Activated T-helper 17 cell treated with anti-CD3 and anti-CD28 coated beads, Interleukin-2, amount 50 U/mL, for 72 hours (primary cell): ENCODE measurements at places on chromosomes 2 and 18. TPM values are rescaled to one million over a fixed set of nuclear protein-coding genes. Genes with fewer than 3 reads are reported as not detected.

The UGT1A5 gene
- total RNA-seq = not detected

GRCh38 chr2:191789796-191790195 is 57.1 kb downstream of the CAVIN2 start:
- H3K4me1 ChIP-seq = peaks cover 8% of the 10 kb centered on the region
- H3K27ac ChIP-seq = no peak overlapping the region

The ICOS gene
- total RNA-seq = 146 TPM

GRCh38 chr2:41337956-41338355 is 709.9 kb upstream of the PKDCC start:
- no peaks in the 10 kb centered on the region for H3K27me3 ChIP-seq
- ATAC-seq = no peak
- H3K36me3 ChIP-seq = no peaks in the 10 kb centered on the region
- H3K27ac ChIP-seq = no peak overlapping the region

The DIS3L2 gene
- total RNA-seq = 21.6 TPM

DNA sequence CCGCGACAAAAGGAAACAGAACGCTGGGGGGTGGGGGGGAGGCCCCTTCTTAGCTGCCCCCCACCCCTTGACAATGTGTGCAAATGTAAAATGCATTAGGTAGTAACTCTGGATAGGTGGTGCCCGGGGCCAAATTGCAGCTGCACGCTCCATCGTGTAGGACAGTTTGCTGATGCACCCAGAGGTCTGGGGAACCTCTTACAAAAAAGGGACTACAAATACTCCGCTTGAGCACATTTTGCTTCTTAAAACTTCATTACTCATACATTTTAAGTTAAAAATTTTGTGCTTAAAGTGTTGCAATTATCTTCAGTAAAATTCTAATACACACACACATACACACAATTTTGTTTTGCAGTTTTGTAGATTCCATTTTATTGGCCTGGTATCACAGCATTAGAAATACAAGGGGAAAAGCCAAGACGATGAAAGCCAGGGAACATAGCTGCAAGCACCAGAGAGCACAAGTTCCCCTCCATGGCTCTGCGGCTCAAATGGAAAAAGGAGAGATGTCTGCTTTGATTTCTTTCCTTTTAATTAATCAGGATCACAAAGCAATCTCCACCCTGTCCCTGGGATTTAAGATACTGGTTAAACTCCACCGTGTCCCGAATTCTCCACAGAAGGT is 582.1 kb downstream of the ZEB2 start:
- peak; percentile 18 for ATAC-seq
- H3K27me3 ChIP-seq = peaks cover 41% of the 10 kb centered on the region
- peaks cover 5% of the 10 kb centered on the region for H3K4me1 ChIP-seq
- no peak overlapping the region for H3K27ac ChIP-seq
- peak overlapping the region; percentile 70 for H3K4me3 ChIP-seq

The LYPD6B gene
- total RNA-seq = not detected

DNA sequence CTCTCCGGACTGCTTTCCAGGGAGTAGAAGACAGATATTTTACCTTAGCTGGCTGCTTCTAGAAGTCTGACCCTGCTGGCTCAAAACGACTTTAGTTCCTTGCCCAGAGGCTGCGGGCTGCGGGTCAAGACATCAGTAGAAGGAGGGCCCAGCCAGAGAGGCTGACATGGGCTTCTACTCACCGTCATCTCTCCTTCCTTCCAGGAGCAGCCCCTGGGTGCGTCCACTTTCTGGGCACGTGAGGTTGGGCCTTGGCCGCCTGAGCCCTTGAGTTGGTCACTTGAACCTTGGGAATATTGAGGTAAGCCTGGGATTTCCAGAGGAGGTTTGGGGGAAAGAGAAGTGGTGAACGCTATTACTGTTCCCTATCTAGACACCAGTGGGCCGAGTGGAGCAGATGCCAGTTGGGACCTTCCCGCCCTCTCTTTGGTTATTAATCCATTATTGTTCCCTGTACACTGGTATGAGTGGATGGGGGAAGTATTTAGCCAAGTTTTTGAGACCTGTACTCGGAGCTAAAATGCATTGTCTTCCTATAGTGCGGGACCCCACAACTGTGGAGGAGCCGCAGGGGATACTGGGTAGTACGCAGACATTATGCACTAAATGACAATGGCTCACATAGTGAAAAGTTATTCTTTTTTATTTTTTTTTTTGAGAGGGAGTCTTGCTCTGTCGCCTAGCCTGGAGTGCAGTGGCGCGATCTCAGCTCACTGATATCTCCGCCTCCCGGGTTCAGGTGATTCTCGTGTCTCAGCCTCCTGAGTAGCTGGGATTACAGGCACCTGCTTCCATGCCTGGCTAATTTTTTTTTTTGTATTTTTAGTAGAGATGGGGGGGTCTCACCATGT is 26.3 kb upstream of the CASP8 start:
- peak; percentile 30 for ATAC-seq
- H3K27ac ChIP-seq = peak overlapping the region; percentile 87
- H3K4me1 ChIP-seq = peaks cover 21% of the 10 kb centered on the region
- H3K36me3 ChIP-seq = peaks cover 57% of the 10 kb centered on the region

The MDH1B gene
- 1.1 TPM for total RNA-seq

GRCh38 chr2:125652280-125652679 is 1003.7 kb upstream of the GYPC start:
- H3K4me3 ChIP-seq = no peak overlapping the region
- no peaks in the 10 kb centered on the region for H3K36me3 ChIP-seq
- ATAC-seq = no peak
- H3K27ac ChIP-seq = no peak overlapping the region
- H3K27me3 ChIP-seq = no peaks in the 10 kb centered on the region

DNA sequence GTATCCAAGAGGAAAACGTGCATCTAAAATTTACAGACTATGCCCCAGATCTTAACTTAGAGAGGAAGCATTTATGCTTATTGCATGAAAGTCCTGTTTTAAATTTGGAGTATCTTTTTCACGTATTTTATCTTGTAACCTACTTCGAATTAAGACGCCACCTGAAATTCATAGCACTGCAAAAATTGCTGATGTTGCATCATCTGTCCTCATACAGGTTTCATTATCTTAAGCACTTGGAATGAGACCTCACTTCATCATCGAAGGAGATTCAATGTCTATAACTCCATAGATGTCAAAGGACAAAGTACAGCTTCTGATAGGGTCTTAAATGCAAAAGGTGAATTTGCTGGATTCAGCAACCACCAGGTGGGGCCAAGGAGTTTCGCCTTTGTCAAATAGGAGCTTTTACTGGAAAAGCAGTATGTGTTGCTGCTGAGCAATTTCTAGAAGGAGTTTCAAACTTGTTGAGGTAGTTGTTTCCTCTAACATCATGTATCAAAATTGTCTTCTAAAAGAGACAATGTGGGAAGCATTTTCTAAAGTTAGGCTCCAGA is 106.4 kb upstream of the CCDC85A start:
- no peak for ATAC-seq
- no peaks in the 10 kb centered on the region for H3K27me3 ChIP-seq
- no peak overlapping the region for H3K4me3 ChIP-seq

GRCh38 chr18:75052475-75052874 is 156.5 kb downstream of the PTGR3 start:
- no peaks in the 10 kb centered on the region for H3K27me3 ChIP-seq
- H3K27ac ChIP-seq = no peak overlapping the region
- no peak overlapping the region for H3K4me3 ChIP-seq

The LYPD6 gene
- not detected for total RNA-seq

DNA sequence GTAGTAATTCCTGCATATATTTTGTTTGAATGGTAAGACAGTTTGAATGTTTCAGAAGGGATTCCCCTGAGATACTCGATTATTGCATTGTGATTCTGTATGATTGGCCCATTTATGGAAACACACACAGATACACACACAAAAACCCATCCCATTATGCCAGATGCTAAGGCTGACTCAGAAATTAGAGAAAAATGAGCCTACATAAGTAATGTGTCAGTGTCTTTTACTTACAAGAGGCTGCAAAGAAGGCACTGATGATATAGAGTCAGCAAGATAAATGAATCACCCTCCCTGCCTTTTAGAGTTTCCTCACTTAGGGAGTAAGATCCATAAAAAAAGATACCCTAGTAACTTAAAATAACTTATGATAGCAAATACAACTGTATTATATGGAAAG is 1481.1 kb upstream of the ACVR2A start:
- no peaks in the 10 kb centered on the region for H3K4me1 ChIP-seq
- no peak overlapping the region for H3K27ac ChIP-seq
- no peak overlapping the region for H3K4me3 ChIP-seq
- no peaks in the 10 kb centered on the region for H3K36me3 ChIP-seq

- no peak overlapping the region for H3K4me3 ChIP-seq
- no peaks in the 10 kb centered on the region for H3K36me3 ChIP-seq
- no peaks in the 10 kb centered on the region for H3K27me3 ChIP-seq
- no peak for ATAC-seq
Observed at GRCh38 chr2:180184506-180184905, 177.4 kb upstream of the CWC22 start.

- H3K27ac ChIP-seq = no peak overlapping the region
- H3K4me3 ChIP-seq = peak overlapping the region; percentile 100
- no peaks in the 10 kb centered on the region for H3K27me3 ChIP-seq
- no peak for ATAC-seq
- H3K36me3 ChIP-seq = peaks cover 72% of the 10 kb centered on the region
Observed at GRCh38 chr2:170932166-170932565, 3.1 kb downstream of the GORASP2 start.

DNA sequence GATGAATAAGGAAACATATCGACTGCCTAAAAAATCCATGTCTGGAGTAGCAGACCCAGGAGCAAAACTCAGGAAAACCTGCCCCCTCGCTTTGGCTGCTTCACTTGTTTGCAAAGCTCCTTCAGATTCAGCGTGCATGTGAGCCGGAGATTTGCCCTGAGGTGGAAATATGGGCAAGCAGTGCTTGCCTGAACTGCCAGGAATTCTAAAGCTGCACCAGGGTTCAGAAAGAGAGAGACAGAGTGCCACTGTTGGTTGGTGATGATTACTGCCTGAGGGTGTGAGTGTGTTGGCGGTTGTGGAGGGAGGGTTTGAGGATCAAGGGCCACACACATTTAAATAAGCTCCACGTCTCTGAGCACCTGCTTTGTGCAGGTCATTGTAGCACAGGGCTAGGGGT is 139.6 kb upstream of the RGPD4 start:
- ATAC-seq = no peak
- no peak overlapping the region for H3K4me3 ChIP-seq
- no peaks in the 10 kb centered on the region for H3K36me3 ChIP-seq
- no peaks in the 10 kb centered on the region for H3K4me1 ChIP-seq

DNA sequence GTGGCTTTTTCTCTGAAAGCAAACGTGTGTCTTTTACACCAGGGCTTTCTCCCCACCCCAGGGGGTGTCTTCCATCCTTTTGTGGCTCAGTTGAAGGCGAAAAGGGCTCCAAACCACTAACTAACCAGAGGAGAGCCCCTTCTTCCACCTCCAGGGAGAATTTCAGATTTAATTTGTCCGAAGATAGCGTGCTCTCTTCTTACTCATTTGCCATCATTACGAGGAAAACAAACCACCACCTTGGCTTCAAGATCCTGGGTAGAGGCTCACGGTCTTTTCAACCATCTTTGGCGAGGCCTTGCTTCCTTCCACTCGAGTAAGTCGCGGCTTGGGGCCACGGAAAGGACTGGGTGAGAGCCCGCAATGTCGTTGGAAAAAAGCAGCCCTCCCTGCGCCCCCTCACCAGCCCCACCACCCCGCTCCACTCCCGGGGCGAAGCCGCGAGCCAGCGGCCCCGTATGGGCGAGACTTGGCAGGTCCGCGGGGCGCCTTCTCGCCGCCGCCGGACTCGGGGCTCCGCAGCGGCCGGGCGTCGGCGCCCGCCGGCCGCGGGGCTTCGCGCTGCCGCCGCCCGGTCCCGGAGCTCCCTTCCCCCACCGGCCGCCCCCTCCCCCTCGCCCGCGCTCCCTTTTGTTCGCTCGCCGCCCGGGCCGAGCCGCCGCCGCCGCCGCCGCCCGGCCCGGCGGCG is 1.7 kb upstream of the ZNF532 start:
- peaks cover 43% of the 10 kb centered on the region for H3K27me3 ChIP-seq
- no peaks in the 10 kb centered on the region for H3K4me1 ChIP-seq
- H3K36me3 ChIP-seq = peaks cover 10% of the 10 kb centered on the region
- peak overlapping the region; percentile 81 for H3K27ac ChIP-seq

DNA sequence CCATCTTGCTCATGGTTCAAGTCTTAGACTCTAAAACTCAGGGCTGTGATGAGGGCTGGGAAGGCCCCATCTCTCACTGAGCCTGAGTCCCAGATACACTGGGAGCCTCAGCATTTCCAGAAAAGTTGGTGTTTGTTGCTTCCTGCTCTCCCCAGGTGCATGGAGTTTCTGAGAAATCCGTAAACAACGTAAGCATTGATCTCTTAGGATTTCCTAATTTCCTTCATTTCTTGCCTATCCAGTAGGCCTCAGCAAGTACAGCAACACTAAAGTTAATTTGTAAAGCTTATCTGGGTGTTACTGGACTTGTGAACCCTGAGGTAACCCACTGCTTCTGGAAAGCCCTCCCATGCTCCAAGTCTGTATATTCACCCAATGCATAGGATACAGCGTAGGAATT is 199.4 kb upstream of the SIX3 start:
- peaks cover 7% of the 10 kb centered on the region for H3K36me3 ChIP-seq
- H3K27ac ChIP-seq = no peak overlapping the region
- no peak for ATAC-seq

The PMS1 gene
- 47.2 TPM for total RNA-seq

The GULP1 gene
- not detected for total RNA-seq

The ALKAL2 gene
- total RNA-seq = not detected
